ENCODE measurements at places on chromosomes 11 and 22.
A peak's percentile ranks its signal among the peaks of the same experiment; 100 is the strongest.

GRCh38 chr22:49452362-49452946 is 375.2 kb downstream of the BRD1 start:
- no peak for DNase-seq

DNA sequence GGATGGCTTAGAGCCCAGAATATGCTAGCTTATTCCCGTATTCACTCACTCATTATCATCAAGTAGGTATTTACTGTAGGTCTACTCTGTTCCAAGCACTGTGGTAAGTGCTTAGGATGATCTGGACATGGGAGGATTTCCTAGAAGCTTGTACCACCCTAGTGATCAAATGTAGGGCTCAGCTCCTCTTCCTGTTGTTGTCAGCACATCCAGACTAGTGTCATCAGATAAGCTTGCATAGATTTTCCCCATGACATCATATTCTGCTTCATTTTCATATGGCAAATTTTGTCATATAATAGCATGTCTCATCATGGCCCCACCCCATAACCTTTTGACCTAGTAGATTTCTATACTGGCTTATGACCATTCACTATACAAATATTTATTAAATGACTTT is 19.3 kb upstream of the NUCB2 start:
- no peak for DNase-seq

- no peak for DNase-seq
Observed at GRCh38 chr11:128889657-128890213, 1.4 kb upstream of the KCNJ5 start.

DNA sequence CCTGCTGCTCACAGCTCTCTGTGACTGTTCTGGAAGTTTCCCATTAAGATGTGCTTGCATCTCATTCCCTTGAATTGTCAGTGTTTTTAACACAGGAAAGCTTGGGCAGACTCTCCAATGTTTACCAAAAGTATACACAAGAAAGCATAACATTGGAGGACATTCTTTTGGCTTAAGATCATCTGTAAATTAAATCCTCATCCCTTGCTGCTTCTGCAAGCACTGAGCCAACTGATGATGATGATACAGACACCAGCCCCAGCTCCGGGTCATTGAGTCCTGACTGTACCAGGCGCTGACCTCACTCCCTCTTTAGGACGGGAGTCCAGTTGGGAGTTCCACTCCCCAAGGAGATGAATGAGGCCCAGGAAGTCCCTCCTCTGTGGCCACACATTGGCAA is 23.8 kb downstream of the CD82 start:
- DNase-seq: no peak

GRCh38 chr22:48955351-48956311 is 872.0 kb downstream of the BRD1 start:
- DNase-seq: no peak

DNA sequence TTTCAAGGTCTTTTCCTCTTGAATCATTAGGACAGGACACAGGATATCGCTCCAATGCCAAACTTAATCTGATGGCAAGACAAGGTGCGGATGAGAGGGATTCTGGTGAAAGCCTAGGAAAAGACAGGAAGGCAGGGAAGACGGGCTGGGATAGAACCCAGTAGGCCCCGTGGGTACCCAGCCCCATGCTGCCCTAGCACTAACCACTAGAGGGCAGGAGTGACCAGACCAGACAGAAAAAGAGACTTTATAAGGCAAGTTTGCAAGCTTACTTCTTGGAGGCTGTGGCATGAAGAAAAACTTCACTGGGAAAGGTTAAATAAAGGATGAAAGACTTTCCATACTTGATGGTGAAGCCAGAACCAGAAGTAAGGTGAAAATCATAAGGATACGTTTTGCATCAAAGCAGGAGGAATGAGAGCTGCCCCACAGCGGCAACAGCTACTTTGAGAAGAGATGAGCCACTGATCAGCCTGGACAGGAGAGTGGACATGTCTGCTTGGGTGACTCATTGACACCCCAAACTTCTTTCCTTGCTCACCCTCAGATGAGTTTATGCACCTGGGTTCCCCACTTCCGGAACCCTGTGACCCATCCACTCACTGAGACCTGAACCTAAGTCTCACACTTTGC is 39.8 kb downstream of the SYN3 start:
- peak; percentile 14 for DNase-seq

GRCh38 chr11:117525866-117526542 is 198.3 kb downstream of the CEP164 start:
- DNase-seq: no peak

DNA sequence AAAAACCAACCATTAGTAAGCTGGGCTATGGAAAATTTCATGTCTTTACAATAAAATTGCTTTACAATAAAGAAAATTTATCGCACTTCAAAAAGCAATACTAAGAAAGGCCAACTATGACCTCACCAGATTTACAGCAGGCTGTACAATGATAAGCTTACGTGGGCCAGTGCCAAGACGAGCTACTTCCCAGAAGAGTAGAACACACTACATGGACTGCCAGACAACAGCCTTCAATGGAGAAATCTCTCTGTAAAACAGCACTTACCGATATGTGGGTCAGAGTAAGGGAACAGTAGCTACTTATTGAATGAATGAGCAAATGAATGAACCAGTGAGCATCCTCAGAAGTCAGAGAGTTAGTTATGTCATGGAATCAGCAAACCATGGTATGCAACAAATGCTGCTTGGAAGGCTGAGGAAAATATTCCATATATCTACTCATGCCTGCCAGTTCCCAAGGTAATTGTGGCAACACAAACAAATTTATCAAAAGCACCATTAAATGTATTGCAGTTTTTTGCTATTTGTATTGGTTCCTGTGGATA is 74.4 kb downstream of the SLC36A4 start:
- no peak for DNase-seq

DNA sequence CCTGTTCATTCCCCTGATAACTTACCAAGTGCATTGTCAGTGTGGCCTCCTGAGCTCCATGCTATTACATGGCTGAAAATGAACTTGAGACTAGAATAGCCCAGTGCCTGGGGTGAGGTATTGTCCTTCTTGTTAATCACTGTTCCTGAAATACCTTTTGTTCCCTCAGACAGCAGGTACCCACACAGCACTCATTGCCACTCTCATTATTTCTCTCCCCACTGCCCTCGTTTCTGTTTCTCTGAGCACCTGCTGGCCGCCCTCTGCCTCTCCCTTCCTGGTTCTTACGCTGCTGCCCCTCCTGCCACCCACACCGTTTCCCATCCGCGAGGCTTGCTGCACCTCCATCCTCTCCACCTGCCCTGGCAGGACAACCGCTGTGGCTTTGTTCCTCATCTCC is 36.9 kb upstream of the RAB1B start:
- DNase-seq: no peak

DNA sequence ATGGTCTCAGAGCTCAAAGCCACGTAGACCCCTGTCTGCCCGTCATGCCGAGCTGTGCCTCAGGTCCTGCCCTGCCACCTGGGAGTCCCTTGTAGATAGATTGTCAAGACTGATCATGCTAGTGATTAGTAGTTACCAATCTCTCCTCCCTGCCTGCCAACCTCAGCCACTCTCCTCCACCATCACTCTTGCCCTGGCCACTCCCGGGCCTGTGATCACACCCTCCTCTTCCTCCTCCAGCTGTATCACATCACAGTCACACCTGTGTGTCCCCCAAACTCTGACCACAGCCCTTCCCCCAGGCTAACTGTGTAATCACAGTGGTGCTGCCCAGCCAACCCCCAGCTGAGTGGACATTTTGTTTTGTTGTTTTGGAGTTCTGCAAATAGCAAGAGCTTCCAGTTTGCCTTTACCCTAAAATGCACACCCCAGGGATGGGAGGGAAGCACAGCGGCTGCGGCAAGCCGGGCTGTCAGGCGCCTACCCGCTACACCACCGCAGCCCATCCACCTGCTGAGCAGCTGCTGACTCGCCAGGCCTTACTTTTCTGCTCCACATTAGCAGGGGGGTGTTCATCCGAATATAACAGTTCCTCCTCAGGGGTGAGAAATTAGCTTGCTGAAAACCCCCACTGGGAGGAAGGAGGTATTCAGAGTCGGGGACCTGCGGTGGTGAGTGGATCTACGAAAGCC is 45.8 kb downstream of the LRFN4 start:
- no peak for DNase-seq

- no peak for DNase-seq
Observed at GRCh38 chr11:14018441-14018840, 55.9 kb downstream of the SPON1 start.

- DNase-seq: no peak
Observed at GRCh38 chr11:2752923-2753322, 53.1 kb upstream of the KCNQ1OT1 start.

DNA sequence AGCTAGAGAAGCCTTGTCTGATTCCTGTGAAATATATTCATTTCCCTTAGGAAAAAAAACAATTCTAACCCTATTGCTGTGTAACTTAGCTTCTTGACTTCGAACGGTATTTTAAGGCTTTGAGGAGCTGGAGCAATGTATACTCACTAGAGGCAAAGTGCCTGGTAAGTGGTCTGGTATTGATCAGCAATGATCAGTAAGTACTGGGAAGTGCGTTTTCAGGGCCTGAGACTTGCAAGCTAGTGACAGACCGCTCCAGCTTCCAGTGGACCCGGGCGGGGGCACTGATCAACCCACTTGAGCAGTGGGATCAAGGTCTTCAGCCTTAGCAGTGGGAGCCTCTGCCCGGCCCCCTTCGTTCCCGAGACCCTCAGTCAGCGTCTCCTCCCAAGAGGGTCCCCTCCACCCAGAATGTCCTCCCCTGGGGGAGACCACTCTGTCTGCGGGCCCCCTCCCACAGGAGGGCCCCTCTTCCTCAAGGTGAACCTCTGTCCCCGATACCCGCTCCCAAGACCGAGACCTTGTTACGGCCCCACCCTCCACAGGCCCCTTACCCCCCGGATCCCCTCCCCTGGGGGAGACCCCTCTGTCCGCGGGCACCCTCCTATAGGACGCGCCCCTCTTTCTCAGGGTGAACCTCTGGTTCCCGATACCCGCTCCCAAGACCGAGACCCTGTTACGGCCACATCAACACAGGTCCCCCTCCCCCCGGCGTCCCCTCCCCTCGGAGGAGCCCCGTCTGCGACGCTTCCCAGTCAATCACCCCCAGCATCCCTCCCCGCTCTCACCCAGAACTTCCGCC is 452 bp upstream of the ATXN10 start:
- no peak for DNase-seq

DNA sequence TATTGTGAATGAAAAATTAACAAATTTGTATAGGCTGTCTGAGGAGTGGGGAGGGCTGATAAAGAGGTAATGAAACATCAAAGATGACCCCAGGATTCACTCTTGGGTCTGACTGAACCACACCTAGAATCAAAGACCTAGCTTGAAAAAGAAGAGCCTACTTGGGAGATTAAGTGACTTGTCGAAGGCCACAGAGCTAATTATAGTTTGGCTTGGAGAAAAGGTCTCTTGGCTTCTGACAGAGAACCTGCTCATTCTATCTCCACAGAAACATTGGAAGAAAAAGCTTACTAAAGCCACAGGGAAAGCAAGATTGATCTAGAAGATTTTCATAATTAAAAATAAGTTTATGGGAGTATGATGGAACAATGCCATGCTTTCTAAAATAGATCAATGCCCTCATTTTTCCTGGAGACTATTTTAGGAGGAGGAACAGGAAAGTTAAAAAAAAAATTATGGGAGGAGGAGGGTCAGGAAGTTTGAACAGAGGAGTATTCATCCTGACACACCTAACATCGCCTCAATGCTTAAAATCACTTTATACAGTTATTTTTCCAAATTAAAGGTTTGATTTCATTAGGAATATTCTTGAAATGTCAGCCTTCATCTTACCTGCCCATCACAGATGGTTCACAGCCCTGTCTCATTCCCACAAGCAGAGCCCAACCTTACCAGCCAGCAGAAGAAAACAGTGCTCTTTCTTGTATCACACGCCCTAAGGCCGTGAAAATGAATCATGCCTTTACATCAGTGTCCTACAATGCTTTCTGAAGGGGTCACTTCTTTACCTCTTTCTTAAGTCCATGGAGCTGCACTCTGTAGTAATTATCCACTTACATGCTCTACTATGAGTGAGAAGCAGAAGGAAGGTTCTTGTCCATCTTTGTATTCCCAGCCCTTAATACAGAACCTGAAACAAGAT is 231.1 kb upstream of the MPPED2 start:
- no peak for DNase-seq

GRCh38 chr22:22720724-22721261 is 76.4 kb downstream of the GGTLC2 start:
- no peak for DNase-seq

DNA sequence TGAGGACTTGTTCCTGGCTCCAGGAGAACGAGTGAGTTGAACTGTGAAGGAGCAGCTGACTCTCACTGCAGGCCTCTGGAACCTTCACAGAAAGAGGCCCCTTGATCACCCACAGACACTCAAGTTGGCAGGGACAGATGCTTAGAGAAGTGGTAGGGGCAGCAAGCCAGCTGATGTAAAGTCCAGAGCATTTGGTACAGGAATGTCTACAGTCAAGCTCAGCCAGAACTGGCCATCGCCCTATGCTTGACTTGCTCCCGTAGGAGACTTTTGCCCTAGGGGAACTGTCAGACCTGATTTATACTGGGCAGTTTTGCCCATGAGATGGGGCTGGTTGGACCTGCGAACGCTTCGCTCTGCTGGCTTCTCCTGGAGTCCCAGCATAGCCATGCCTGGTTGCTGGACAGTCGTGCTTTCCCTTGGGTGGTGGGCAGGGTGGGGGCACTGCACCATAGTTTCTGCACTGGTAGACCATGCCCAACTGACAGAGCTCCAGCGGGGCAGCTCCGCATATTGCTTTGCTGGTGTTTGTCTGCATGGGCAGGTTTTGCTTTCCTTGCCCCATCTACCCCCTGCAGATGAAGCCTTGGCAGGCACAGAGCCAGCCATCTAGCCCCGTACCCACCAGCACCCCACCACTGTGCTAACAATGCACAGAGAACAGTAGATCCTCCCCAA is 977.7 kb downstream of the JRKL start:
- DNase-seq: no peak

GRCh38 chr11:27949951-27950738 is 157.8 kb downstream of the KIF18A start:
- no peak for DNase-seq
